ENCODE measurements at places on chromosomes 6 and 20. TPM values are rescaled to one million over a fixed set of nuclear protein-coding genes. Genes with fewer than 3 reads are reported as not detected.

- DNase-seq: no peak
Measured at GRCh38 chr6:36200154-36200891, 3.8 kb downstream of the BRPF3 start.

DNA sequence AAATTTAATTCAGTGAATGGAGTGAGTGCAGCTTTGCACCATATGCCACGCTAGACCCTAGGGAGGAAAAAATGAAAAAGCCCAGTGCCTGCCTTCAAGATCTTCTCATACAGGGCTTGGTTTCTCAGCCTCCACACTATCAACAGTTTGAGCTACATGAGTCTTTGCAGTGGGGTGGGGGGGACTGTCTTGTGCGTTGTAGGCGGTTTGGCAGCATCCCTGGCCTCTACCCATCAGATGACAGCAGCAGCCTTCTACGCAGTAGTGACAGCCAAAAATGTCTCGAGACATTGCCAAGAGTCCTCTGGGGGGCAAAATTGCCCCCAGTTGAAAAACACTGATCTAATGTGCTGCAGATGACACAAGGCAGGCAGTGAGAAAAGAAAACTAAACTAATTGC, 6.2 kb downstream of the CDH22 start:
- no peak for DNase-seq

DNA sequence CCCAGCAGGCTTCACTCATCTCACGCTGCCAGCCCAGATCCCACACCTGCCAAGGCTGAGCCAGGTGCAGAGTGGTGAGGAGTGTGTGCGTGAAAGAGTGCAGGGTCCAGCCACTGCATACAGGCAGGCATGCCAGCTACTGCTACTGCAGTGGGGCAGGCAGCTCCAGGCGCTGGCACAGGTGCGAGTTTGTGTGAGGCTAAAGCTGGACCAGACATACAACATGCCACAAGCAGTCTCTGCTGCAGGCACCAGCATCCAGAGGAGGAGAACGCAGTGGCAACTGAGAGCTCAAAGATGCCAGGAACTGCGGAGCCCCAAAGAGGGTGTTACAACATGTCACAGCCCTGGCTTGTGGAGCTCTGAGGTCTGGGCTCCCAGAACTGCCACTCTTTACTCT, 149.8 kb downstream of the EYS start:
- DNase-seq: no peak

DNA sequence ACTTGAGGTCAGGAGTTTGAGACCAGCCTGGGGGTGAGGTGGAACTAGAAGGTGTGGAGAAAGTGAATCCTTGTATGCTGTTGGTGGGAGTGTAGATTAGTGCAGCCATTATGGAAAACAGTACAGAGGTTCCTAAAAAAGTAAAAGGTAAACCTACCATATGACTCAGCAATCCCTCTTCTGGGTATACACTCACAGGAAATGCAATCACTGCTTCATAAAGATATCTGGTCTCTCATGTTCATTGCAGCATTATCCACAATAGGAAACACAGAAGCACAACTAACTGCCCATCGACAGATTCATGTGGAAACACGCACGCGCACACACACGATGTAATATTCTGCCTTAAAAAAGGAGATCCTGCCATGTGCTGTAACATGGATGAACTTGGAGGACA, 66.7 kb downstream of the CDC5L start:
- no peak for DNase-seq

DNA sequence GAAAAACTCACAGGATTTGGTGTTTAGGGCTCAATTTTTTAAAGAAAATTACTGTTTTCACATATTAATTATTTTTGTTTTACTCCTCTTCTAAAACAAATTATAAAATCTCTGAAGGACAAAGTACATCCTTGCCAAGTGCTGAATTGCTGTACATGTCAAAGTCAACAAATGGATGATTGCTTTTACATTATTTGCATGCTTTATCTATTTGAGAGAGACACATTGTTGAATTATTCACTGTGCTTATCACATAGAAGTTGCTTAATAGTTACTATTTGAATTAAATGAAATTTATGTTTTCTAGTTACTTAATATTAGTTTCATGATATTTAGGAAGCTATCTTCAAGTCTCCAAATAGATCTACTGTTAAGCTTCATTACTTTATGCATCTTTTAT, 318.6 kb upstream of the PTCHD4 start:
- no peak for DNase-seq

DNA sequence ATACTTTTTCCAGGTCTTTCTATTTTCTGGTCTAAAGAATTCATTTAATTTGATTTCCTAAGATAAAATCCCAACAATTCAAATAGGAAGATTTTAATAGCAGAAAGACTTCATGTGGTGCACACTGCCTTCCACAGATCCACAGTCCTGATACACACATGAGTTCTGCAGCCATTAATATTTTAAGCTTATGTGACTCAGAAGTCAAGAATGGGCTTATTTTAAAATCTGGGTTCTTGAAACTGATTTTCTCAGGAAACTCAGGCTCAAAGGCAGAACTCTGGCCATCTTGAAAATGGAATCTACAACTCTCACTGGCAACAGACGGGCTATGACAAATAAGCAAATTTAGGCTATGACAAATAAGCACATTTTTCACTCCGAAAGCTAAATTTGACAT, 88.2 kb downstream of the COL12A1 start:
- DNase-seq: no peak

GRCh38 chr20:21575981-21576740, 62.3 kb upstream of the NKX2-2 start:
- DNase-seq: no peak

- DNase-seq: no peak
Measured at GRCh38 chr6:56936466-56936865, 18.4 kb upstream of the BEND6 start.

- DNase-seq: no peak
Measured at GRCh38 chr6:165376100-165376499, 66.7 kb upstream of the C6orf118 start.

- no peak for DNase-seq
Measured at GRCh38 chr6:70298068-70298467, 4.8 kb downstream of the COL9A1 start.

GRCh38 chr20:32229251-32229747, 21.6 kb downstream of the POFUT1 start:
- DNase-seq: no peak

GRCh38 chr6:170097505-170098427, 193.1 kb downstream of the DLL1 start:
- DNase-seq: no peak

DNA sequence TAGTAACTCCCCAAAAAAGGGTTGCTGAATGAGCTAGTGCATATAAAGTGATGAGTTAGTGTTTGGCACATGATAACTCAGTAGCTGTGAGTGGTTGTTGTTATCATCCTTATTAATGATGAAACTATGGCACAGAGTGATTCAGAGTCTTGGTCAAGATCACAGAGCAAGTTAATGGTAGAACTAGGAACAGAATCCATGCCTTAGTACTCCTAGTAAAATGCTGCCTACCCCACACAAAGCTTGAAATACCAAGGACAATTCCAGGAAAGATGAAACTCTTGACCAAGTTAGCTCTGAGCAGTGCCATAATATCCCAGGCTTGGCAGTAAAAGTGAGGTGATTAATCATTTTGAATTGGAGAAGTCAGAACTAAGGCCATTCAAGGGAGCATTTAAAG, 109.1 kb upstream of the ENPP5 start:
- DNase-seq: no peak

DNA sequence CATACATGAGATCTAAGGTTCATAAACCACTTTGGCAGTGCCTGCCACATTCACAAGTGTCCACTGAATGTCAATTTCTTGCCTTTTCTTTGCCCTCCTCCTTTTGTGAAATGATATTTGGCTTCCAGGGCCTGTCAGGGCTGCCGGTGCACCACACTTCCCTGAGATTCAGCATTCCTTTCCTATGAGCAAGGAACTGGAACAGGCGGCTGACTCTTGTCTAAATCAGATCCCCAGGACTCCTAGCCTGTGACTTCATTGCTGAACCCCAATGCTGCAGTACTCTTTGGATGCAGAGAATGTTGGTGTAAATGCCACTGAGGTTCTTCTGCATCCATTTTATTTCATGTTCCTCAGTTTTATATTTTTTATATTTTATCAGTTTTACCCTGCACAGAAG, 172.2 kb downstream of the ARID1B start:
- DNase-seq: no peak

DNA sequence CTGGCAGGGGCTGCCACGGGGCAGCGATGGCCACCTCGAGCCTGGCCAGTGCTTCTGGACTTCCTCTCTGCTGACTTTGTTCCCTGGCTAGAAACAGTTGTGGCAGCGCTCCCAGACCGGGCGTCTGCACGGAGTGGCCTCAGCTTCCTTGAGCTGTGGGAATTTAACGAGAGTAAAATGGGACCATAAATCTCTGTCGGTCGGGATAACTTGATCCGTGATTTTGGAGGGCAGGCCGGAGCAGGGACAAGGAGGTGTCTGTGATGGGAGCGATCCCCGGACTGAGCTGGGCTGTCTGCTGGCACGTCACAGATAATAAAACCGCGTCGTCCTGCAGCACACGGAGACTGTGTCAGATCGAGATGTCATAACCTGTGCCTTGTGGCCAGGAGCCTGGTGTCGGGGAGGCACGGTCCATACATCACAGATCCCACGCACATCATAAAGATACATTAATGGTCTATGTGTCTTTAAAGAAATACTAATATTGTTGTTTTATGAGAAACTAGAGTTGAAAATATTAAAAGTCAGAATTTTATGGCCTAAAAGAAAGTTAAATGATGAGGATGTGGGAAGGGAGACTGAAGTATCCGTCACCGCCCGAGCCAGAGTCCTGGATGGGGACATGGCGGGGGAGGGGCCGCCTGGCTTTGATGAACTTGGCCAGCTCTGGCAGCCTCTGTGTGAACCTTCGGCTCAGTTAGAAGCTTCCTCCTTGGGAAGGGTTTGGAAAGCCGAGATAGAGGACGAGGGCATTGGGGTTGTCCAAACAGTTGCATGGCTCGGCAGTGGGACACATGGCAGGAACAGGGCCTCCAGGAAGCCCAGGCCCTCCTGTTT, 6.5 kb upstream of the RBBP8NL start:
- DNase-seq: no peak

DNA sequence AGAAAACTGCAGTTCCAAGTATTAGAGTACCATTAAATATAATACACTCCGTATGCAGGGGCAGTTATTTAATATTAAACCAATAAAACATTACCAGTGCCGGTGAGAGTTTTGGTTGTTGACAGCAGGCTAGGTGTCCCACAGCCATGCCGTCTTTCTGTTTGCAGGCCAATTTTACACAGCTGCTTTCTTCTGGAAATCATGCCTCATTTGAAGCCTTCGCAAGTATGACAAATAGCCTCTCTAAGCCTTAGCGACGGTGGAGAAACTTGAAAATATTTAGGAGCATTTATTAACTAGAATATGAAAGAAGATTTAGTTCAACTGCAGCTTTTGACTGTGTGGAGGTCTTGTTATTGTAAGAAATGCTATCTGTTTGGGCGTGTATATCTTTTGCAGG, 226.0 kb downstream of the BMP2 start:
- DNase-seq: no peak

DNA sequence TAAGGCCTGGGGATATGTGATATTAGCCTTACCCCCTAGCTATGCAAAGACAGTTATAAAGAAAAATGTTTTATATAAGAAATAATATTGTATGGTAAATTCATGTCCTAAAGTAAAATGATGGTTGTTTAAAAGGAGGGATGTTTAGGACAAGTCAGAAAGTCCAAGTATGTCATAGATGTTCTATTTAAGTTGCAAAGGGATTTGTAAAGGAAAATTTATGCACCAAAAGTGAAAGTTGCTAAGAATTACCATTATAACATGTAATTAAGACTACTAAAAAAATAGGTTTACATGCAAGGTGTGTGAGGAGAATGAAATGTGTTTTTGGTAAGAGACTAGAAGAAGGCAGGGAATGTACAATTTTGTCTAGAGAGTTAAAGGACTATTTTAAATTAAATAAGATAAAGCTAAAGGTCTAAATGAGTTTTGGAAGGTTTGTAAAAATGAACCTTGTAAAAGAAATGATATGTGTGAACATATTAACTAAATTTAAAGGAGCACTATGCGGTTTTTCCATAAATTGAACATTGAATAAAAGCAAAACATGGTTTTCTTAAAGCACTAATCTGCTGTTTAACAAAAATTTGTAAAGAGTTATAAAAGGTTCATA, 22.7 kb upstream of the GOPC start:
- DNase-seq: no peak

GRCh38 chr6:93418033-93418407, 1.3 kb downstream of the EPHA7 start:
- DNase-seq: no peak

DNA sequence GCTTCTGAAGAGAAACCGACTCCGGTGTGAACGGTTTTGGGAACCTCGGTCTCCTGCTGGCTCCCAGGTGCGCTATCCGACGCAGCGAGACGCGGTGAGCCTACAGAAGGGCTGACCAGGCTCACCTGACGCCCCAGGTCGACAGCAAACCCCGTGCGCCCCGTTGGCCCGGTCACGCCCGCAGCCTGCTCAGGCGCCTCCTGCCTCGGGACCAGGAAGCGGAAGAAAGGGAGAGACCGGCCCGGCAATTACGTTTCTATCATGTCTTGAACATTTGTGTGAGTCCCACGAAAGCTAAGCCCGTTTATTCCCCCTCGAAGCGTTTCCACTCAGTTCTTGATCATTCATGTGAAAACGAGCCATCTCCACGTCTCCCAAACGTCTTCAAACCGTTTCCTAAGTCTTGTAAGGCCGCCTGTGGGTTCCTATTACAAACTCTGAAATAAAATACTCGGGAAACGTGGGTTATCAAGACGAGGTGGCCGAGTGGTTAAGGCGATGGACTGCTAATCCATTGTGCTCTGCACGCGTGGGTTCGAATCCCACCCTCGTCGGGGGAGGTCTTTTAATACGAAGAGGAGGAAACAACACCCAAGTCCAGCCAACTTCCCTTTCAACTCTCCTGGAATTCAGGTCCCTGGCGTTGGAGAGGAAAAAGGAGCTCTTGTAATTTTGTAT, 150.5 kb upstream of the PRSS16 start:
- no peak for DNase-seq

- peak; percentile 17 for DNase-seq
Measured at GRCh38 chr6:36735110-36736071, 37.8 kb downstream of the RAB44 start.

ZBTB12 gene
- 1.9 TPM for total RNA-seq

CD24 gene
- total RNA-seq: 13.3 TPM

POM121L2 gene
- not detected for total RNA-seq

PTGIS gene
- total RNA-seq: 0.76 TPM

ZKSCAN3 gene
- total RNA-seq: 5.1 TPM

TMEM74B gene
- total RNA-seq: 0.47 TPM

HLA-DRB5 gene
- total RNA-seq: 266 TPM

PTCRA gene
- total RNA-seq: 145 TPM

CLIC5 gene
- 0.85 TPM for total RNA-seq

CST3 gene
- total RNA-seq: 231 TPM

CAGE1 gene
- 0.09 TPM for total RNA-seq

TMC2 gene
- not detected for total RNA-seq

ISM1 gene
- total RNA-seq: 0.66 TPM

LRP11 gene
- total RNA-seq: 2.0 TPM

Measured in thymus (tissue), 14 donors.